ENCODE measurements at places on chromosomes 1 and 21. TPM values are rescaled to one million over a fixed set of nuclear protein-coding genes. Genes with fewer than 3 reads are reported as not detected.
A peak's percentile ranks its signal among the peaks of the same experiment; 100 is the strongest.

Gene NKAIN1
- total RNA-seq = not detected

- no peak overlapping the region for H3K4me3 ChIP-seq
- peaks cover under 1% of the 10 kb centered on the region for H3K4me1 ChIP-seq
- no peak for DNase-seq
- H3K27ac ChIP-seq = no peak overlapping the region
- H3K36me3 ChIP-seq = no peaks in the 10 kb centered on the region
These were observed 44.6 kb downstream of the TTLL7 start for GRCh38 chr1:83954166-83954823.

Gene TIPRL
- total RNA-seq = 48.1 TPM

Gene GJA9
- not detected for total RNA-seq

GRCh38 chr21:39454949-39455668 lies 3.3 kb downstream of the SH3BGR start:
- no peak for DNase-seq
- no peak overlapping the region for H3K4me3 ChIP-seq
- peaks cover 16% of the 10 kb centered on the region for H3K4me1 ChIP-seq
- no peak overlapping the region for H3K27ac ChIP-seq
- peaks cover 20% of the 10 kb centered on the region for H3K27me3 ChIP-seq

DNA sequence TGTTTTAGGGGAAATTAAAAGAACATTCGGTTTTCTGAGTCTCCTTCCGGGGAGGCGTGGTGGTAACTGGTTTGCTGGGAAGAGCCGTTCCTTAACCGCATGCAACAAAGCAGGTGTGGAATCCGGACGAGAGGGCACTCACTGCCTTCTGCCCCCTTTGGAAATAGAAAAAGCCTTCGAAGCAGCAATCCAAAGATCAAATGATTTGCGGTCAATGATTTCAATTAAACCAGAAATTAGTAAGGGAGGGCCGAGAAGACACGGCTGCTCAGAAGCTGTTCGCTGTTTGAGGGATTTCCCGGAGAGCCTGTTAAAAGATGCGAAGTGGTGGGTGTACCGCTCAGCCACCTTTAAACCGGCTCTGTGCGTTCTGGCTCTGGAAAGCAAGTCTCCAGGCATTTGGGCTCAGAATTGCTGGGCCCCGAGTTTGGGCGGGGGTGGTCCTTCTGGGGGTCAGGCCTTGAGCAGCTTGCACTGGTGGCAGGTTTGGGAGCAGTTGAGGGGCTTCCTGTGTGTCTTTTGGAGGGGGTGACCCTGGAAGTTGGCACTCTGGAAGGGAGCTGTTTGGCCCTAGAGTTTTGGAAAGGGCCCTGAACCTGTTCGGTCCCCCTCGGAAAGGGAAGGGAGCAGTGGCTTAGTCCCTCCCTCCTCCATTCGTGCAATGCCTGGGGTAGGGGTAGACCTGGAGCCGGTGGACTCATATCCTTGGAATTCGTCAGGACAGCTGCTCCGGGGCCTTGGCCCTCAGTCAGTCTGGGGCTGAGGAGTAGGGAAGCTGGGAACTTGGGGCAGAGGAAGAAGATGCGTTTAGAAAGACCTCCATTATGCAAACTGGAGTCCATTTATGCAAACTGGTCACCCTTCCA lies 3.1 kb downstream of the SIM2 start:
- no peak overlapping the region for H3K4me3 ChIP-seq
- peaks cover 66% of the 10 kb centered on the region for H3K27me3 ChIP-seq
- peaks cover 19% of the 10 kb centered on the region for H3K4me1 ChIP-seq
- DNase-seq = no peak
- H3K27ac ChIP-seq = no peak overlapping the region
- no peaks in the 10 kb centered on the region for H3K36me3 ChIP-seq

- H3K4me1 ChIP-seq = peaks cover 27% of the 10 kb centered on the region
- H3K4me3 ChIP-seq = peak within 1 kb of the TSS; percentile 49
- no peaks in the 10 kb centered on the region for H3K36me3 ChIP-seq
- no peak for DNase-seq
- peak within 1 kb of the TSS; percentile 37 for H3K27ac ChIP-seq
- peaks cover 29% of the 10 kb centered on the region for H3K27me3 ChIP-seq
These were observed at the start of gene CD34 for GRCh38 chr1:207910591-207911354. CD34 (minus strand) TSS chr1:207911125; CDS start chr1:207911080, 45 bp downstream.

GRCh38 chr1:26861889-26862378 lies 1.0 kb upstream of the SFN start:
- H3K27me3 ChIP-seq = peaks cover 3% of the 10 kb centered on the region
- H3K4me1 ChIP-seq = peaks cover 38% of the 10 kb centered on the region
- H3K27ac ChIP-seq = peak overlapping the region; percentile 24
- no peak overlapping the region for H3K4me3 ChIP-seq
- DNase-seq = no peak

Gene LEPR
- total RNA-seq = 26.6 TPM

GRCh38 chr1:153733970-153734369 lies 6.1 kb downstream of the INTS3 start:
- H3K27ac ChIP-seq = no peak overlapping the region
- no peaks in the 10 kb centered on the region for H3K27me3 ChIP-seq
- no peak overlapping the region for H3K4me3 ChIP-seq
- peaks cover 29% of the 10 kb centered on the region for H3K4me1 ChIP-seq
- DNase-seq = no peak

Gene RC3H1
- 21.7 TPM for total RNA-seq

GRCh38 chr21:41497008-41497407 lies 10.9 kb downstream of the TMPRSS2 start:
- no peak overlapping the region for H3K4me3 ChIP-seq
- no peaks in the 10 kb centered on the region for H3K4me1 ChIP-seq

Gene SPATA21
- not detected for total RNA-seq

- no peak overlapping the region for H3K27ac ChIP-seq
- no peak overlapping the region for H3K4me3 ChIP-seq
- no peaks in the 10 kb centered on the region for H3K36me3 ChIP-seq
- H3K27me3 ChIP-seq = no peaks in the 10 kb centered on the region
- DNase-seq = no peak
These were observed 19.5 kb upstream of the PROX1 start for GRCh38 chr1:213968146-213968825.

GRCh38 chr1:167631936-167632614 lies 2.0 kb downstream of the RCSD1 start:
- DNase-seq = no peak
- H3K4me3 ChIP-seq = no peak overlapping the region
- H3K27ac ChIP-seq = no peak overlapping the region
- H3K4me1 ChIP-seq = peaks cover 17% of the 10 kb centered on the region

Measured in HFFc6 (cell line).